ENCODE measurements at places on chromosomes 3 and 15.

- DNase-seq, result no peak
These were observed 3.2 kb downstream of the TNNC1 start for GRCh38 chr3:52450489-52451236.

DNA sequence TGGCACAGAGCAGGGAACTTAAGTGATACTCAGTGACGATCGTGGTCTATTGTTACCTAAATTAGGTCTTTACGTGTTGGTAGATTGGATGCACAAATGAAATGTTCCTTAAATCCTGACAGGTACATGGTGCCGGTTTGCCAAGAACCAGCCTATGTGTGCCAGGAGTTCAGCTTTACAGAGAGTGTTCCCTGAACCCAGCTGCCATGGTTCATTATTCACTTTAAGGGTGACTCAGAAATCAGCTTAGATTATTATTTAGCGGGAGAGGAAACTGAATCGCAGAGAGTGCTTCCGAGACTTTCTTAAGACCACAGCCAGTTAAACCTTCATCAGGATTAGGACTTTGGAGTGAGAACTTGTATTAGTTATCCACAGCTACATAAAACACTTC is 21.5 kb downstream of the FAM43A start:
- DNase-seq, result no peak

GRCh38 chr3:153437666-153438065 is 275.6 kb downstream of the RAP2B start:
- no peak for DNase-seq

DNA sequence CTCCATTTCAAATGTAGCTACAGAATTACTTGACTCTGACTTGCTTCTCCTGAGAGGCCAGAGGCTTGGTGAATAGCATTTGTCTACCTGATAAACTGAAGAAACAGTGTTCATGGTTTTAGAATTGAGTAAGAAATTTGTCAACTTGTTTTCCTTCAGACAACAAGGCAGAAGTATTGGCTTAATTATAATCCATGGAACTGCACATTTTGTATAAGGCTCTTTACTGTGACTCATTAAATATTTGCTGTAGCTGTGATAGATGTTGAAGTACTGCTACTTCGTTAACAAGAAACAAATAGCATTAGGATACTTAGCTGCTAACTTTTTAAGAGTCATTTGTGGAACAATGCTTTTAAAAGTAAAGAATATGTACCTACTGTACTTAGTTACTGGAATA is 4.6 kb downstream of the UNC13C start:
- no peak for DNase-seq

DNA sequence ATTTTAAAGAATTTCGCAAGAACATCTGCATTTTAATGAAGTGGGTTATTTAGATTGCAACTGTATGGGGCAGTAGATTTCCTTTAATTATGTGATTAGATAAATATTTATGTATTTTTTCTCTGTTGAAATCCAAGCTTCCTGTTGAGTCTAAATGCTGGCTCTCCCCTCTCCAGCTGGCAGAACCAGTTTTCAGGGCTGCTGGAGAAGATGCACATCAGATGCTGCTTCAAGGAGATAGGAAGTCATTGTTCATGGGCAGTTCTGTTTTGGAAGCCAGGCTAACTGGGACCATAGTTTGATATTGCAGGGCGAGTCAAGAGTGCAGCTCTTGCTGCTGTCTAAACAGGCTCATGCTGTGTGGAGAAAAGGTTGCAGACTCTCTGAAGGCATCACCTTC is 97.4 kb downstream of the SLC9A9 start:
- DNase-seq, result no peak

GRCh38 chr3:126676919-126677705 is 22.2 kb upstream of the TXNRD3 start:
- no peak for DNase-seq

DNA sequence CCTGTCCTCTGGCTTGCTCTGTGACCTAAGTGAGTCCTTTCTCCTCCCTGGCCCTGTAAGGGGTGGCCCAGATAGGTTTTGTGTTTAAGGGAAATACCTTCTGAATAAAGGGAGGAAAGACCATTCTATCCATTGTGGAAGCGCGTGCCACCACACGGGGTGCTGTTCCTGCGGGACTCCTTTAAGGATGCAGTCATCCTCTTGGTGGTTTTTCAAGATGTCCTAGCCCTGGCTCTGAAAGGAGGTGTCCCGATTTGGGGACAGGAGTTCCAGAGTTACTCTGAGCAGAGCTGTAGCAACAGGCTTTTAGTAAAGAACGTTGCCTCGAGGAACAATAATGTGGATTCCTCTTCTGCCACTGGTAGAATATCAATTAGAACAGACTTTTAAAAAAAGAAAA is 9.6 kb downstream of the SLC6A6 start:
- no peak for DNase-seq

- DNase-seq, result no peak
These were observed 1.2 kb downstream of the EOGT start for GRCh38 chr3:69012100-69012799.

- DNase-seq, result no peak
These were observed 25.0 kb downstream of the FHIT start for GRCh38 chr3:61226166-61226686.

- DNase-seq, result no peak
These were observed 982 bp upstream of the GABPB1 start for GRCh38 chr15:50355980-50356379.

DNA sequence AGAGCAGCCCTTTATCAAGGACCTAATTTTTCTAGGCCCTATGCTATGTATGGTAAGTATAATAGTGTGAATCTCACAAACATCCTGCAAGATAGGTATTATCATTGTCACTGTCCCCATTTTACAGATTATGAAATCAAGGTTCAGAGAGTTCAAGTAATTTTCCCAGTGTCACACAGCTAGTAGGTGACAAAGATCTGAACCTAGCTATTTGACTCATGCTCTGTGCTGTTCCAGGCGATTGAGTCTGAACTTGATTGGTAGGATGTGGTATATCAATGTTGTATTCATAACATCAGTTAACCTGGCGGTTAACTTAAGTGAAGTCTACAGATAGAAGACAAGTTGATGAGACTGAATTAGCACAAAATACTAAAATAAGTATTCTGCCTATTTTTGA is 229.9 kb downstream of the CHST2 start:
- DNase-seq, result no peak

- no peak for DNase-seq
These were observed 28.9 kb upstream of the ACAD9 start for GRCh38 chr3:128850544-128850943.

Measured in NCI-H524 (cell line).